ENCODE measurements at places on chromosomes 11 and 22.
A peak's percentile ranks its signal among the peaks of the same experiment; 100 is the strongest.

GRCh38 chr11:43837879-43838278 is 42.8 kb upstream of the ALKBH3 start:
- peak; percentile 5 for DNase-seq

DNA sequence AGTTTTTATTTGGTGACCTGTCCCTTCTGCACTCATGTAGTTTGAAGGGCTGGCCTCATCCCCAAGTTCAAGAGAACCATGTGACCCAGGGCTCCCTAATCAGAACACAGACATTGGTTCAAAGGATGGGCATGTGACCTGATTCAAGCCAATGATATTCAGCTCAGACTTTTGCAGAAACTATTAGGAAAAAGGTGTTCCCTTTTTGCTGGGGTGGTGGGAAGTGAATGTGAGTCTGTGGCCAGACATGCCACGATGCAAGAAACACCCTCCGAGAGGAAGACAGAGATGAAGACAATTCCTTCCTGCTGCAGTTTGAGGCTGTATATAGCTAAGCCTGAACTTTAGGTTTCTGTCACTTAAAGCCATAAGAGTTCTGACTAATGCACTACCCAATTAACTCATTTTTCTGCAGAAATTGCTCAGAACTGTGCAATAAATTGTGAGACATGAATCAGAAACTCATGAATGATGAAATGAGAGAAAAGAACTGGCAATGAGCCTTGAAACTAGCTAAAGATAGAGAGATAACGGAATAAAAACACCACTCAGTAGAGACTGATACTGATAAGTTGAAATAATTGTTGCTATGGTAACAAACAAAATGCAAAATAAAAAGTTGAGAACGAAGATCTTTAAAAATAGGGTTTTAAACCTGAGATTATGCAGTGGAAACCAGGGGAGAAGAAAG is 9.2 kb upstream of the MAPK1 start:
- peak; percentile 85 for DNase-seq

DNA sequence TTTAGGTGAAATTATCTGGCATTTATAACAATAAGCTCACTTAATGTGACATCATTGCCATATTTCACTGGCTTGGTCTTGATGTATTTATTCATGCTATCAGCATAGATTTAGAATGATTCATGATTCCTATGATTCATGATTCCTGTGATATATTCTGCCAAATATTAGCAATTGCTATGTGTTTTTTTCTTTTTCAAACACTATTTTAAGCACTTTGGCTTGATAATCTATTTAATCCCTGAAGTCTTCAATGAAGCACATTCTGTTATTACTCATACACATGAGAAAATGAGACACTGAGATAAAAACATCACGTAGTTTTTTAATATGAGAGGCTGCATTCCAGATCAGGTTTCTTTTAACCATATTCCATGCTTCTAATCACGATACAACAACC is 78.5 kb downstream of the LUZP2 start:
- DNase-seq, result peak; percentile 3

GRCh38 chr11:95144313-95145235 is 54.9 kb downstream of the ENDOD1 start:
- DNase-seq, result peak; percentile 47

DNA sequence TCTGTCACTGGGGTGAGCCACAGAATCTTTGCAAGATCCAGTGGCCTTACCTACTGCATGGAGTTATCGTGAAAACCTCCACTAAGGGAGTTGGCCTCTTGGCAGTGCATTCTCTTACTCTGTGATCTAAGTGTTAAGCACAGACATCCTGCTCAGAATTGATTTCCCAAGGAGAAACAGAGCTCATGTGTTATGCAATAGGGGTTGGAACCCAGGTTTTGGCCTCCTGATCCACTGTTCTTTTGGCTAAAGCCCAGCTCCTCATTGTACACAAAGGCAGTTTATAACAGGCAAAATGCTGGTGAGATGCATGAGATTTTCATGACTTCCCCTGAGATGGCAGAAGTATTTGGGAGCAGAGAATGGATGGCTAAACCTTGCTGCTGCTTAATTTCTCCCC is 11.8 kb downstream of the DTX4 start:
- no peak for DNase-seq

DNA sequence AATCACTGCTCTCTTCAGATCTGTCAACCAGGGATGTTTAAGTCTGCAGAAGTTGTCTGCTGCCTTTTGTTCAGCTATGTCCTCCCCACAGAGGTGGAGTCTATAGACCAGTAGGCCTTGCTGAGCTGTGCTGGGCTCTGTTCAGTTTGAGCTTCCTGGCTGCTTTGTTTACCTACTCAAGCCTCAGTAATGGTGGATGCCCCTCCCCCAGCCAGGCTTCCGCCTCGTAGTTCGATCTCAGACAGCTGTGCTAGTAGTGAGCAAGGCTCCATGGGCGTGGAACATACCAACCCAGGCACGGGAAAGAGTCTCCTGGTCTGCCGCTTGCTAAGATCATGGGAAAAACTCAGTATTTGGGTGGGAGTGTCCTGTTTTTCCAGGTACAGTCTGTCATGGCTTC is 27.6 kb upstream of the CASP12 start:
- DNase-seq, result no peak

DNA sequence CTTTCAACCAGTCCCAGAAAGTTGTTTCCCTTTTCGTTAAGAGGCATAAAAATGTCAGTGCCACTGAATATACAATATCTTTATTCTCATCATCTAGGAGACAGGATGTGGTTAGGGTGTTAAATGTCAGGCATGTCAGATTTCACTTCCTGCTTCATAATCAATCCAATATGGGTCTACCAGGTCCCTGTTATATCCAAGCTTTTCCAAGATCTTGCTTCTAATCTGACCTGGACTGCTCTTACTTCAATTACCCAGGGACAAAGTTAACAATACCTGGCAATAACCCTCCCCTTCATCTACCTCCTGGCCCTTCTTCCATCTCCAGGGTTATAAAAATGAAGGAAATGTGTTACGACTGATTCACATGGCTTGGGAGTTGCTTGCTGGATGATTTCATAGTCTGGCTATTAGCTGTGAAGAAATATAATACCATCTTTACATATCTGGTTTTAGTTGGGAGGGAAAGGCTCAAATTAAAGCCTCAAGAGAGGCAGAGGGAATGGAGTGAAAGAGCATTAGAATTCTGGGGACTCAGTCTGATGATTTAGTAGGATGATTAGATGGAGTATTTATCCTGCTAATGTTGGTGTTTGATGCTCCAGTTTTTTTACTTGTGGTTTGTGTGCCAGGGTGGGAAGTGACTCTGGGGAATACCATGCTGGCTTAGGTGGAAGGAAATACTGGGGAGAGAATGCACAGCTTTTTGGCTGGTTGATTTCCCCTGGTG is 534.3 kb downstream of the ETS1 start:
- peak; percentile 89 for DNase-seq

DNA sequence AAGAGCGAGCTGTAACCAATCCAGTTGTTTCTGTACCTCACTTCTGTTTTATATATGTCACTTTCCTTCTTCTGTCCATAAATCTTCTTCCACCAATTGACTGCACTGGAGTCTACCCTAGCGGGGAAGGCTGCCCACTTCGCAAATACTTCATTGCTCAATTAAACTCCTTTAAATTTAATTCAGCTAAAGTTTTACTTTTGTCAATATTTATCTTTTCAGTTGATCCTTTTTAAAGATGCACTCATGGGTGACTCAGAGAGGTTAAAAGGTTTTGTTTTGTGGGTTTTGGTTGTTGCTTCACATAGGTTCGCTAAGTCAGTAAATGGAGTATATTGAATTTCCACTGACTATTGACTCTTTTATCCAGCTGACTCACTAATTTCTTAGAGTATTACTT is 597.2 kb downstream of the DLG2 start:
- DNase-seq, result peak; percentile 60

DNA sequence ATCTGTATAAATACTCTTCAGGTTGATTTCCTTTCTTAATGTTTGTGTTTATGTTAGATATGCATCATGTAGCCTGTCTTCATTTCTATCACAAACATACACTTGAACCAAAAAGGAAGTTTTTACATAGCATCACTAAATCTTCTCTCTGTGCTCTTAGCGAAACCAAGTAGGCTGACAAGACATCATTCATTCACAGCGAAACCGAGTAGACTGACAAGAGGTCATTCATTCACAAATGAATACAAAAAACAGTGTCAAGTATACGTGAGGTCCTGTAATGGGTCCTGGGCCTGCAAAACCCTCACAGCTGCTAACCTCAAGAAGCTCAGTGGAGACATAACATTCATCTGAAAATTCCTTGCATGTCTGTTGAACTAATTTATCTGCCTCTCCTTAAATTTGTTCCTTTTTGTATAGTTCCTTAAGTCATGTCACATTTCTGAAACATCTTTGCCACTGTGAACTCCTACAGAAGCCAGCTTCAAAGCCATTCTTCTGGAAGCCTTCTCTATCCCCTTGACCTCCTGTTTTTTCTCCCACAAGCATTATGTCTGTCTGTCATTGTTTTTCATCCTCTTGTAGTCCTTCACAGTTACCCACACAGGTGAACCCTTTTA is 9.8 kb upstream of the HBE1 start:
- DNase-seq, result no peak

DNA sequence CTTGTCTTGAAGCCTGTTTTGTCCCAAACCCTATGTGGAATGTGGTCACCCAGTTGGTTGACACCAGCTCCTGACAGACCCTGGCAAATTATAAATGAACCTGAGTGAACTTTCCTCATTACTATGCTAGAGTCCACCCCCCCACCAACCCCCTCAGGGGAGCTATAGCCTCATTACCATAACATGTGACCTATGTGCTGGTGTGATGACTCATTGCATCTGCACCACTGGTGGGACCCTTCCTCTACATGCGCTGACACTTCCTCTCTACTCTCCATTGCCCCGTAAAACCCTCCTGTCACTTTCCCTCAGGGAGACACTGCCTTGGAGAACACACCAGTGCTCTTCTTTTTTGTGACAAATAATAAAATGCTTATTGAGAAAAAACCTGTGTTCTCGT is 105.0 kb upstream of the SESN3 start:
- DNase-seq, result no peak

DNA sequence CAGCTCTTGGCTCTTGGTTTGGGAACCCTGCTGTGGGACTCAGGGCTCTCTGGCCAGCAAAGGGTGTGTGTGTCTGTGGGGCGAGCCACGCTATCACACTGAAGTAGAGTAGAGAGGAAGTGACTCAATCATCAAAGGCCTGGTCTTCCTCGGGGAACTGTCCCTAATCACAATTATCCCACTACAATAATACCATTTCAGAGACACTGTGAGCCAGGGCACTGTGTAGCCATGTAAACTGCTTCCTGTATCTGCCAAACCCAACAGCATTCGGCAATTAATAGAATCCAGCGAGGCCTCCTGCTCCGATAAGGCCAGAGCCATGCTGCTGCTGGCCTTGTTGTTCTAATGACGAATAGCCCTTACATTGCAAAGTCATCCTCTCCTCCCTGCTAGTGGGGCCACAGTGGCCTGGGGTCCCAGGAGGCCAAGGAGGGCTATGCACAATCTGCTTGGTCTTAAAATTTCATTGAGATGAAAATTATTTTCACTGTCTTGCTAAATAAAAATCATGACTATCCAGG is 49.8 kb upstream of the LMO2 start:
- DNase-seq, result peak; percentile 57

DNA sequence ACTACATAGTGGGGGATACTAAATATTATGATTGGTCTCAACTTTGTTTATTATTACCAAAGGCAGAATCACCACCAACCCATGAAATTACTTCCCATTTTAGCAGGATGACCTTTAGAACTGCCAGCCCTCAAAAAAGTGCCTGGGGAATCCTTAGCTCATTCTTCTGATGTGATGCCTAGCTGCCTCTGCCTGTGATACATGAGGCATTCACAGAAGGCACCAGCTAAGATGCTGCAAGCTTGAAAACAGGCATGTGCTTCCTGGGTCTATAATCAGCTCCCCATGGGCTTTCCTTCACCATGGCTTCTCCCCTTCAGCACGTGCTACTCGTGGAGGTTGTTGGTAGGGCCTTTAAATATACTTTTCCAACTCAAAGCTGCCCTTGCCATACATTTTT is 50.4 kb upstream of the ARHGAP20 start:
- peak; percentile 67 for DNase-seq
